ENCODE measurements at places on chromosomes 6 and 20.

GRCh38 chr6:33081098-33081824 is 5.5 kb downstream of the HLA-DPB1 start:
- no peak for DNase-seq

GRCh38 chr20:8322662-8323217 is 190.7 kb downstream of the PLCB1 start:
- no peak for DNase-seq

DNA sequence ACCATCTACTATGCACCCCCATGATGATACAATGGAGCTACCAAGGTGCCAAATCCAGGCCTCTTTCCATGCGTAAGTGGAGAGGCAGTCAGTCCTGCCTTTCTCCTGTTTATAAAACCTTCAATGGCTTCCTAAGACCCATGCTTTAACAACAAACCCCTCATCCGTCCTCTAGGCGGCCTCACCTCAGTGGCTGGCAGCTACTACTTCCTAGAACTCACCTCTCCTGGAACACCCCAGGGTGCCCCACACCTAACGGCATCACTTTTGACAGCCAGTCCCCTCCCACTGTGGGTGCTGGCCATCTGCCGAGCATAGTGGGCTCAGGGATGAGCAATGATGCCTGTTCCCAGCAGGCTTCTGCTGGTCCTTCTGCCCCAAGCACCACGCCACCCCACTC is 80.0 kb upstream of the TAB2 start:
- no peak for DNase-seq

GRCh38 chr6:91137286-91137685 is 550.4 kb upstream of the MAP3K7 start:
- no peak for DNase-seq

- DNase-seq = peak; percentile 43
Measured at GRCh38 chr20:37202267-37202943, 23.1 kb upstream of the MROH8 start.

GRCh38 chr6:157669747-157670216 is 153.3 kb upstream of the SNX9 start:
- peak; percentile 80 for DNase-seq

DNA sequence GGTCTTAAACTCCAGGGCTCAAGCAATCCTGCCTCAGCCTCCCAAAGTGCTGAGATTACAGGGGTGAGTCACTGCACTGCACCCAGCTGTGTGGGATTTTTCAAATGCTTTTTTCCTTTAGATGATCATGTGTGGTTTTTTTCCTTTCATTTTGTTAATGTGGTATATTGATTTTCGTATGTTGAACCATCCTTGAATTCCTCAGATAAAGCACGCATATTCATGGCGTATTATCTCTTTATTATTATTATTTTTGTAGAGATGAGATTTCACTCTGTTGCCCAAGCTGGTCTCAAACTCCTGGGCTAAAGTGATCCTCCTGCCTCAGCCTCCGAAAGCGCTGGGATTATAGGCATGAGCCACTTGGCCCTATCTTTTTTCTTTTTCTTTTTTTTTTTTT is 7.0 kb downstream of the ZGPAT start:
- no peak for DNase-seq

GRCh38 chr20:32764005-32764960 is 2.1 kb downstream of the DNMT3B start:
- DNase-seq = no peak

DNA sequence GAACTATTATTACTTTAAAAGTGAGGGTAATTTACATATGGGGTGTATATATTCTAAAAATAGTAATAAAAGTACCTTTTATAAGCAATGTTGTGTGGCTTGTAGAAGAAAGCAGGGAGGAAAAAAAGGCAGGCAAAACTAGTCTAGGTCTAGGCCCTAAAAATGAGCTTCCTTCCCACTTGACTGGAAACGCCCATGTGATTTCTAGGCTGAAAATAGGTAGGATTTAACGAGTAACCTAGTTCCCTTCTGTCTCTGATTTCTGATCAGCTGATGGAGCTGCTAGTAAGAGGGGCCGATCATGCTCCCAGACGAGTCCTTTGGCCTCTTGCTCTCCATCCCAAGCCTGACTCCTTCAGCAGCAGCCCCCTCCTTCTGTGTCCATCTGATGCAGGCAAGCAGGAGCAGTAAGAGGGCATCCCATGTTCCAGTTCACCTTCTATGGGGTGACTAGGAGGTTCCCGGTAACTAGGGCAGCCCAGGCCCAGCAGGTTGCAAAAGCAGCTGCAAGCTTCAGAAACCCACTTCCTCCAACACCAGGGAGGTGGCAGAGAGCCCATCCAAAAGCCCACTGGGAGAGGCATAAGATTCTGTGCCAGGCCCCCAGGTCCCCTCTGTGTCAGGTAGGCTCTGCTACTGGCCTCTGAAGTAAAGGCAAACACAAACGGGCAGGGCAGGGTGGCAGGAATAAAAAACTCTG is 24.4 kb downstream of the TBC1D20 start:
- no peak for DNase-seq

- no peak for DNase-seq
Measured at GRCh38 chr20:23125625-23126191, 39.6 kb upstream of the CD93 start.

GRCh38 chr6:128174724-128175123 is 273.9 kb upstream of the THEMIS start:
- no peak for DNase-seq

DNA sequence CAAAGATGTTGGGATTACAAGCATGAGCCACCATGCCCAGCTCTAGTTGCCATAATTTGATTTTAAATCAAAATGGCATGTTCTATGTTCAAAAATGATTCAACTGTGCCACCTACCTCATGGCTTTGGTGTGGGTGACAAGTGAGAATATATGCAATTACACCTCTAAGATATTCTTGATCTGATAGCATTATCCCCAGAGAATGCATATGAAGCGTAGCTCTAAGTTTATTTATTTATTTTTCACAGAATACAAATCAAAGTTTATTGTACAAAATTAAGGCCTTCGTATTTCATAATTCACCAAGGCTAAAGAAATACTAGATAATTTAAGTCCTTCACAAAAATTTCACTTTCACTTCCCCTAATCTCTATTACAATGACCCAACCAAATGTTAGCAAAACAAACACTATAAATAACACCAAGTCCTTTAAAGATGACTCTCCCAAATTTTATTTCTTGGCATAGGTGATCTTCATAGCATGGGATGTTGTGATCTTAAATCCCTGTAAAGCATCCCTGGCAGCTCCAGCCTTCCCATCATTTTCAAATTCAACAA is 205.9 kb upstream of the TAB2 start:
- DNase-seq = no peak

DNA sequence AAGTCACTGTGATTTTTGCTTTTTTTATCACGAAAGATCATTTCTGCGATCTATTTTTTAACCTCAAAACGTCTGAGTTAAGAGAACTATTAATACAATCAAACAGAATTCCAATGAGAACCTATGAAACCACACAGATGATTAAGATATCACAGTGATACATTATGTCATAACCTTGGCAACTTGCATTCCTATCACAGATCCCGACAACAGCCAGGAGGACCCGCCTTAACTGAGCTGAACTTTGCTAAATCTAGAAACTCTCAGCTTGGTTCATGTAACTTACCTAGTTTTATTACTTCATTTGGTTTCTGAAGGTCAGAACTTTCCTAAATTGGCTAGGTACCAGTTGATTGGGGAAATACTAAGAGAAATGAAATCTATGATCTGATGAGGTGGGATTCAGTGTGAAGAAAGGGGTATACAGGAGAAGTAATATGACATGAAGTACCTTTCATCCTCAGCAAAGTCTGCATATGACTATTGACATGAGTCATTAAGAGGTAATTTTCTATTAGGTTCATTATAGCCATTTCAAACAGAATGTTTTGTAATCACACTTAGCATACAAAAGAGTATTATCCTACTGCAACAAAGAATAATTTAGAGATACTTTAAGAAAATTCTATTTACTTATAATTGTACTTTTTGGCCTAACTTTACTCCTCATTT is 11.2 kb downstream of the LYRM4 start:
- no peak for DNase-seq

DNA sequence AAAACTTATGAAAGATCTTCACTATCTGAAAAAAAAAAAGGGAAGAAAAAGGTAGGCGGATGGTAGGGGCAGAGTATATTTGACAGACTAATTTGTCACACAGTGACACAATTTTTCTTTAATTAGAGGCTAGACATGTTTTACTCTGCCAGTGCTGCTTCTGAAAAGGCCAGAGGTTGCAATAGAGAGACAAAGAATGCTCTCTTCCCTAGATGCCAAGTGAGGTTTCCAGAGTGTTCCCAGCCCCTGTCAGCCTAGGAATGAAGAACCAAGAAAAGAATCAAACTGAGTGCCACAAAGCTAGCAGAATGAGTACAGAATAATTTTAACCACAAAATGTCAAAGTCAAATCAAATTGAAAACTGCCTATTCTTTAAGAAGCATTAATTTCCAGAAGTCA is 13.0 kb downstream of the PNISR start:
- DNase-seq = no peak

DNA sequence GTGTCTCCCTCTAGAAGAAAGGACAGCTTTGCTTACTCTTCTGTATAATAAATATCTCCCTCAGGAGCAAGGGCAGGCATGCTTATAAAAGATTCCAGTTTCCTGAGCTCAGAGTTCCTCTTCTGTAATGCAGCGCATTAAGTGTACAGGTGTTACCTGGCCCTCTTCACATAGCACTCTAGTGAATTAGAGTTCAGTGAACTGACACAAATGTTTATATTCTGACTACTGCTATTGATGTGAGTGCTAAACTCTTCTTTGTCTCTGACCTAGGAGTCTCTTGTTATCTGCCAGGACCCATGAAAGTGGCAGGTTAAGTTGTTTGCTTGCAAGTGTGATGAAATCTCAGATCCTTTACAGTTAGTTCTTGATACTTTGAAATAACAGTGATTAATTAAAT is 33.5 kb downstream of the CYB5R4 start:
- DNase-seq = no peak

DNA sequence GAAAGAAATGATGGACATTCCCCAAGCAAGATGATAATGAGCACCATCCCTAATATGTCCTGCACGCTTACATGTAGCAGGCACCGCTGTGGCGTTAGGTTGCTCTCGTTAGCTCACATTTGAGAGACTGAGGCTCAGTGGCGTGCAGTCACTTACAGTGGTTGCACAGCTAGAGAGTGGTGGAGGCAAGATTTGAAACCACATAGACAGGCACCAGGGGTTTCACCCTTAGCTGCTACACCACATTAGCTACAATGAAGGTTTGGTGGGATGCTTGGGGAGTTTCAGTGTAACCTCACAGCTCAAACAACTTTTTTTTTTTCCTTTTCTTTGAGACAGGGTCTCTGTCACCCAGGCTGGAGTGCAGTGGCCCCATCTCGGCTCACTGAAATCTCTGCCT is 3.7 kb downstream of the COX4I2 start:
- no peak for DNase-seq

- no peak for DNase-seq
Measured at GRCh38 chr6:67933278-67933677, 701.8 kb upstream of the ADGRB3 start.

DNA sequence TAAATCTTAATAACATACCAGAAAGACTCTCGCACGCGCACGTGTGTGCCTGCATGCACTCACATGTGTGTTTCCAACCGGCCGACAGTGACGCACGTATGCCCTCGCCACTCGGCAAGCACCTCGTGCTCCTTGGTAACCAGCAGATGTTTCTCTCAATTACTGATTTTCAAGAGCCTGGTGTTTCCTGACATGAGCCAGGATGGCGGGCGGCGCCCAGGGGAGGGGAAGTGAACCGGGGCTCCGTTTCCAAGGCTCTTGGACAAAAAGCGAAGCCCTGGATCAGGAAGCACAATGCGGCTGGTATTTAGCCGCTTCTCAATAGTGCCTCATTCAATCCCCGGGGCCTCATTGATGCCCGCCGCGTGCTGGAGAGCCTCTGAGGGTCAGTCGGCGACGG is 37.7 kb downstream of the PMEPA1 start:
- no peak for DNase-seq
